Smooth muscle cell of trachea (primary cell): ENCODE measurements at places on chromosomes 11 and 22. TPM values are rescaled to one million over a fixed set of nuclear protein-coding genes. Genes with fewer than 3 reads are reported as not detected.

The DRD4 gene
- total RNA-seq, result not detected in 2 replicates

The NPAS4 gene
- 0.29 TPM in 1 of 2 replicates, not detected in the other for total RNA-seq

The LBHD1 gene
- total RNA-seq, result 4.3 and 6.1 TPM in 2 replicates

The SHISAL1 gene
- total RNA-seq, result 1.2 and 9.6 TPM in 2 replicates

The OR4D11 gene
- not detected in 2 replicates for total RNA-seq

The NLRP14 gene
- 0.17 and 0.29 TPM in 2 replicates for total RNA-seq
